ENCODE measurements at places on chromosomes 3 and 15.

GRCh38 chr15:49323207-49323606 lies 99.8 kb upstream of the FGF7 start:
- DNase-seq, result no peak

GRCh38 chr3:53518495-53518981 lies 24.1 kb downstream of the CACNA1D start:
- DNase-seq, result no peak

DNA sequence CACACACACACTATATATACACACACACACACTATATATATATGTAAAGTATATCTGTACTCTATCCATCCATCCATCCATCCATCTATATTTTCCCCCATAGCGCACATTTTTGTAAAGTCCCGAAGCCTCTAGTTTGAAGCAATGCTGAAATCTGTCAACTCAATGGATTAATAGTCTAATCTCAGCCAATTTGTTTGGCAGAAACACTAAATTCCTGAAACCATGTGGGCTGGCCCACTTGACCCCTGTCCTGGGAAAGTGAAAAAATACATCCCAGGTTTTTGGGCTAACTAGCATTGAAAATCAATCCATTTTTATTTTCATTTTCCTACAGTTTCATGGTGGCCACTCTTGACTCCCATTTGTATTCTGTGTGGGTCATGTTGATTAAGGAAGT lies 166.7 kb downstream of the SLCO3A1 start:
- DNase-seq, result no peak

GRCh38 chr3:186942168-186942567 lies 11.8 kb downstream of the ST6GAL1 start:
- no peak for DNase-seq

- DNase-seq, result no peak
Observed at GRCh38 chr15:66578286-66578875, 12.6 kb upstream of the LCTL start.

- no peak for DNase-seq
Observed at GRCh38 chr3:59163953-59164352, 114.1 kb upstream of the CFAP20DC start.

DNA sequence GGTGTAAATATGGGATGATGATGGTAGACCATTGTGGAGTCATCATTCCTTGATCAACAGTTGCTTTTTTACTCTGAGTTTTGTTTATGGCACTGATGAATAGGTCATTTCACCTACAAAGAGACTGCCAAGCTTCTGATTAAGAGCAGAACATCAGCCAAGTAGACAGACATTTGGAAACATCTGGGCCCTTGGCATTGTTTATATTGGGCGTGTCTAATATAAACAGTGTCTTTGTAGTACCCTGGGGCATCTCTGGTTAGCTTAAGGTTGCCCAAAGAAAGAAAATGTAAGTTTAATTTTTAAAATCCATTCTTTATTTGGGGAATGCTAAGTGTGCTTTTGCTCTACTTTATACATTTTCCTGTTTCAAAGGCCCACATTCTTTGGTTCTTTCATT lies 377.0 kb downstream of the FEZF2 start:
- DNase-seq, result no peak

Measured in cerebellar nuclear complex (tissue), 1 donor.